ENCODE measurements at places on chromosomes 16 and 17.

DNA sequence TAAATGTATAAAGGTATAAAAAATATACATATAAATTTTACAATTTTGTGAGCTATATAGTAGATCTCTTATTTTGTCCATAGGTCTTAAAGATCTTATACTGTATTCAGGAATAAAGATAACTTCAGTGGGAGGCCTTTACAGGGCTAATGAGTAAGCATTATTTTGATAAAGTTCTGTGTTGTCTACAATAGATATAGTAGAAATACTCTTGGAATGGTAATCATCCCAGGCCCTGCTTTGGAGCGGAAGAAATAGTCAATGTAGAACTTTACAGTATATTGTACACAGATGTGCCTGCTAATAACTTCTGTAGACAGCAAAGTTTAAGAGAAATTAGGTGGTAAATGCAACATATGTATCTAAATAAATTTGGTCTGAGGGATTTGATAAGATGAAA is 42.6 kb downstream of the TENT4B start:
- DNase-seq, result no peak

DNA sequence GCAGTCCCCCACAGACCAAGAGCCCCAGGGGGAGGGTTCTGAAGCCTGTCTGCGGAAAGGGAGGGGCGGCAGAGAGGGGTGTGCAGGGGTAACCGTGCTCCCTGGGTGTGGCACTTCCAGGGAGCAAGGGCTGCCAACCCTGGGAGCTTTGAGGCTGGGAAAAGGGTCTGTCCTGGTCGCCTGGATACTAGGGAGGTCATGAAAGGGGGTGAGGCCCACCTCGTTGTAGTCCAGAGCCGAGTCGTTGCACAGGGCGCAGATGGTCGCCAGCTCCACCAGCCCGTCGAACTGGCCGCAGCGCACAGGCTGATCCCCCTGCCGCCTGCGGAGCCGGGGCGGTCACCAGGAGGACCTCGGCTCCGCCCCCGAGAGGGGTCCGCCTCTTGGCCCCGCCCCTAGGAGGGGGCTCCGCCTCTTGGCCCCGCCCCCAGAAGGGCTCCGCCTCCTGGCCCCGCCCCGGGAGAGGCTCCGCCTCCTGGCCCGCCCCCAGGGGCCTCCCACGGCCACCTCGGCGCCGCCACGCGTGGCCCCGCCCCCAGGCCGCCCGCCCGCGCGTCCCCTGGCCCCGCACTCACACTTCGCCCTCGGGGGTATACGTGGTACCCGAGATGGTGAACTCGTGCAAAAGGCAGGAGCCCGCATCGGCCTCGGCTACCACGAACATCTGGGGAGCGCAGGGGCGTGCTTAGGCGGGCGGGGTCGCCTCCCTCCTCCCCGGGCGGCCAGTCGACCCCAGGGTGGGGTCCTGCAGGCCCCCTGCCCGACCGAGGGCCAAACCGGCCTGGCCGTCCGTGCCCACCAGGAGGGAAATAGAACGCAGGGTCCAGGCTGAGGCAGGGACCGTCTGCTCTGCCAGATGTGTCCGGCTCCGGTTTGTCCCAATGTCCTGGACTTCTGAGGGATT is 19.5 kb downstream of the ATP2A3 start:
- peak; percentile 33 for DNase-seq

DNA sequence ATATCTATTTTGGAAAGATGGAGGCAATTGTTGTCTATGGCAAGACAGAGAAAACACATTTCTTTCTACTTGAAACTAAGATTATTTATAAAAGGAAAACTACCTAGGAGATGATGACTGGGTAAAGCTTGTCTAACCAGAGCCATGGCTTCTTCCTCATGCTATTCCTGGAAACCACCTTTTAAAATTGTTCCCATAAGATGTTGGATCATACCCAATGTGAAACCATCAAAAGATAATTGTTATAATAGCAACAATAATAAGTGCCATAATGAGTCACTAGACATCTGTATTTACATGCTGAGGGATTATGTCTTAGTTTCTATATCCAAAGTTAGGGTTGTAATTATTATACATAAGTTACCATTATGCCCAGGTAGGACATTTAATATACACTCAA is 428.4 kb downstream of the KCNJ2 start:
- no peak for DNase-seq

DNA sequence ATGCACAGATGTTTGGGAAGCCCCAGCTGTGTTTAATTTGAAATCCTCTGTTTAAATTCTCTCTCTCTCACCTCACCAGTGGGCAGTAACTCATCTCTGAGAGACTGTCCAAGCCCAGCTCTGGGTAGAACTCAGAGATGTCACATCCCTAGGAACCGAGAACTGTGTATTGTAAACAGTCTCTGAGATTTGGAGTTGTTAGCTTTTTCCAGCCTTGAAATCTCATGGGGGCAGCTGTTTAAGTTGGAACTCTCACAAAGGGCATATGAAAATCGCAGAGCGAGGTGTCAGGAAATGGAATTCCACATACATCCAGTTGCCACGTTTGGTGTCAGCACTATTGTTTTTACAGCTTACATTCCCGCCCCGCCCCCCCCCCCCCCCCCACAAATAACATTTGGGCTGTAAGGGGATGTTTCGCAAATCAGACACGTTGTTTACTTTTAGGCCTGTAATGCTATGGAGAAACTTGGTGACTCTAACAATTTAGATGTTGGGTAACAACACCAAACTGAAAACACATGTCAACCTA is 34.3 kb downstream of the VPS35L start:
- DNase-seq, result no peak

- no peak for DNase-seq
Measured at GRCh38 chr16:75573955-75574354, 7.8 kb downstream of the GABARAPL2 start.

DNA sequence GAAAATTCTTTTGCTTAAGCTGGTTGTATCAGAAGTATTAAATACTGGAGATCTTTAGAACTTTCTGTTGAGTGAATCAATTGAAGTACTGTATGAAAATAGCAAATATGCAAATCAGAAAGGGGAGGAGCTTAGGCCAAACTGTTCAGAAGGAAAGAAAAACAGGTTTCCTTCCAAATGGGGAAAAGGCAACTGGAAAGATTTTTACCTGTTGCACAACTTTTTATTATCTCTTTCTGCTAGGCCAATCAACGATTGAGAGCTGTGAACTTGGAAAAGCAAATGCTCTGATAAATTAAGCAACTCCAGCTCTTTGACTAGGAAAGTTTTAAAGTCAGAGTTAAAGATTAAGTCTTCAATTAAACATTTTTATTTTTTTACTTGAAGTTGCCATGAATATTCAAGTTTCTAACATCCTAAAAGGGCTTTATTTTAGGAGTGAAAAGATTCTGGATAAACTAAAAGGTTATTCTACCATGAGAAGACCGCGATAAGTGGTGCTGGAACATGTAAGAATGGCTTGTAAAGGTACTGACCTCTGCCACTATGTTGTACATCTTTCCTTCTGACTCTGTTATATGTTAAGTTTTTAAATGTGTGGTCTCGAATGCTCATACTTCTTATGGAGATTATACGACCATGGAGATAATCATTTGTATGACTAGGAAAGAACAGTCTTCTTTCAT is 16.5 kb downstream of the DCUN1D3 start:
- DNase-seq, result no peak

DNA sequence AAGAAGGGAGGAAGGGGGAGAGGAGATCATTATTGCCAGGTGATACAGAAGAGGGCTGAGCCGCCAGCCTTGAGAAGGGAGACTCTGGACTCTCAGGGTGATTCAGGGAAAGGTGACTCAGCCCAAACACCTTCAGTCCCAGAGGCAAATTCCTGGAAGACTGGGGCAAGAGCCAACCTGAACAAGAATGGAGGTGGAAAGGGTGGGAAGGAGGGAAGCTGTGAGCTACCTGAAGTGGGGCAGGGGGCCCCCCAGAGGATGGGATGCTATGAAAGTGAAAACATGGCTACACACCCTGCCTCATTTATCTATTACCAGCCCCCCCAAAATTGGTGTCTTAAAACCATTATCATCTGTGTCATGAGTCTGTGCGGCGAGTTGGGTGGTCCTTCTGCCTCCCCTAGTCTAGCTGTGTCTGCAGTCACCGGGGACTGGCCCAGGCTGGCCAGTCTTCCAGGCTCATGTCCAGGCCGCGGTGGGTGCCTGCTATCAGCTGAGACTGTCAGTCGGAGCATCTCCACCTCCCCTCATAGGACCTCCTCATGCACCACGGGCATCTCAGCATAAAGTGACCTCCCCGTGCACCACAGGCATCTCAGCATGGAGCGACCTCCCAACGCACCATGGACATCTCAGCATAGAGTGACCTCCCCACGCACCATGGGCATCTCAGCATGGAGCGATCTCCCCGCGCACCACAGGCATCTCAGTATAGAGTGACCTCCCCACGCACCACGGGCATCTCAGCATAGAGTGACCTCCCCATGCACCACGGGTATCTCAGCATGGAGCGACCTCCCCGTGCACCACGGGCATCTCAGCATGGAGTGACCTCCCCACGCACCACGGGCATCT is 3.2 kb upstream of the SLC47A2 start:
- no peak for DNase-seq

- no peak for DNase-seq
Measured at GRCh38 chr17:66543526-66543925, 241.1 kb downstream of the PRKCA start.

DNA sequence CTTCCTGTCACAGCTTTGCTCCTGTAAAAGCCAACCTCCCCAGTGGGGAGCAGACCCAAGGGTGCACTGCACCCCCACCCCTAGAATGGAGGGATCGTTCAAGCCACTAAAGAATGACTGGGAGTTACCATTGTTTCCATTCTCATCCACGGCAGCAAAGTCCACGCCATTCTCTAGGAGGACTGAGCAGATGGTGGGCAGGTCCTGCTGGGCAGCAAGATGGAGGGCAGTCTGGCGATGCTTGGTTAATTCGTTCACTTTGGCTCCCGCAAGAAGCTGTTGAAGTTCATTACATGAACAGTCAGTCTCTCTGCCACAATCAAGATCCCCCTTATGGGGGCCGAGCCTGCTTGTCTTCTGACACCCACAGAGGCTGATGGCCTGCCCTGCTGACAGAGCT is 30.8 kb downstream of the CYB5D2 start:
- DNase-seq, result no peak

- DNase-seq, result no peak
Measured at GRCh38 chr16:27726621-27727261, 176.8 kb downstream of the KATNIP start.

DNA sequence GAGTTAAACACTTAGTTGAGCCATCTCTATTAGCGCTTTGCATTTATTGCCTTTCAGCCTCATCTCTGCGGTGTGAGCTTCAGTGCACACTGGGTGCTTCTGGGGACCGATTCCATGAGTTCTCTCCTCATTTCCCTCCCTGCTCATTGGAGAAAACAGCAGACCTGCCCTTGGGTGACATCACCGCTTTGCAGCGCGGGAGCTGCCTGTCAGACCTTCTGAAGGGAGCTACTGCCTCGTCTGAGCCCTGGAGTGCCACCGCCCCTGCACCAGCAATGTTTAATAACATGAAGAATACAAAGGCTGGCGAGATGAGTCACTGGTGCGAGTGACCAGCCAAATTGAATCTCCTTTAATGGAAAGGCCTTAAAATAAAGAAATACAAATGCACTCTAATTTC is 30.2 kb upstream of the CPPED1 start:
- DNase-seq, result peak; percentile 64

DNA sequence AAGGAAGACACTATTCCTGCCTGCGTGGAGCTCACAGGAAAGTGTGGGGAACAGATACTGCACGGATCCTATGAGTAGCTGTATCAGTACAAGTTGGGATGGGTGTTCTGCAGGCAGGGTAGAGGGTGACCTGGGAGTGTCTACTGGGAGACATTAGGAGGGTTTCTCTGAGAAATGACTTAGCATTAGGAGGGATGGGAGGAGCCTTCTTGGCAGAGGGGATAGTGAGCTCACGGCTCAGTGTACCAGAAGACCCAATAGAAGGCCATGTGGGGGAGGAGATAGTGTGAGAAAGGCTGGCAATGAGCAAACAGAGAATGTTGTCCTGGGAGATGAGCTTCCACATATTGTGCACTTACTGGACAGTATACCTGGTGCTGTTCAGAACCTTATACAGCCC is 109.1 kb downstream of the MSI2 start:
- DNase-seq, result no peak

DNA sequence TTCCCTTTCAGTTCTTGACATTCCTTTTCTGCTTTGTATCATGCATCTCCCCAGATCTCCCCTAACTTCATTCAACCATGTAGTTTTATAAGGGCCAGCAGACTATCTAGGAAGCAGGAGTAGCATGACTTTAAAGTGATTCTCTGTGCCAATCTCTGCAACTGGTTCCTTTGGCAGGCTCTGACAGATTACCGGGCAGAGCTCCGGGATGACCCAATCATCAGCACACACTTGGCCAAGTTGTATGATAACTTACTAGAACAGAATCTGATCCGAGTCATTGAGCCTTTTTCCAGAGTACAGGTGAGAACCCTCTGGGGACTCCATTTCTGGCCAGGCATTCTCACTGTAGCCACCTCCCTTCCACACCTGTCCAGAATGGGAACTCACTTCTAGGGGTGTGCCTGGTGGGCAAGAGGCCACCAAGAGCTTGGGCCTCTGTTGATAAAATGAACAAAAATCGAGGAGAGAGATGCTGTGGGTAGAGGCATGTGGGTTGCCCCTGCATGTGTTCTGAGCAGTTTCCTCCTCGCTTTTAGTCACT is 7.6 kb upstream of the CDK5R1 start:
- DNase-seq, result no peak

- no peak for DNase-seq
Measured at GRCh38 chr17:78172249-78173051, 4.1 kb downstream of the SYNGR2 start.

DNA sequence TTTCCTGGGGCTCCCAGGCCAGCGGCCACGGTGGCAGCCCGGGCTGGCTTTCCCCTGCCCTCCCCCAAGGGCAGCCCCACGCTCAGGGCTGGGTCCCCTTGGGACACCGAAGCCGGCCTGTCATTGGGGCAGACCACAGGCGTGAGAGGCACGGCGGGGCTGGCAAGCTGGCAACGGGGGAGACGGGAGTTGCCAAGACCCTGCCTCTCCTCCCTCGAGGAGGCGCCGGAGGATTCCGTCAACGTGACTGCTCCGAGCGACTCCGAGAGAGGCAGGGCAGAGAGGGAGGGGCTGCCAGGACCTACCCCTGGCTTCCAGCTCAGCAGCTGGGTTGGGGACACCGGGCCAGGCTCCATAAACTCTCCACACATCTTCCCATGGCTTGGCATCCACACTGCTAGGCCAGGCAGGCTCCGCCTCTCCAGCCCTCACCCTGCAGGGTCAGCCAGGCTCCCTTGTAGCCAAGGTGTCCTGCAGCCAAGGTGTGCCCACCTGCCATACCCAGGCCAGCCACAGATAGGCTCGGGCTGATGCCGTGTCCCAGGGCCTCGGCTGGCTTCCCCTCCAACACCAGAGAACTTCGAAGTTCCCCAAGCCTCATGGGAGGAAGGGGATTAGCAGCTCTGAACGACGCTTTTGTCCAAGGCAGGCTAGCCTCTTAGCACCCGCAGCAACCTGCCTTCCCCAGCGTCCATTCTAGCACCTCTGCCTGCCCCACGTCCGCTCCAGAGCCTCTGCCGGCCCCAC is 25.5 kb downstream of the TIMM22 start:
- no peak for DNase-seq

Measured in SHP77 (cell line).